ENCODE measurements at places on chromosomes 11 and 22.

DNA sequence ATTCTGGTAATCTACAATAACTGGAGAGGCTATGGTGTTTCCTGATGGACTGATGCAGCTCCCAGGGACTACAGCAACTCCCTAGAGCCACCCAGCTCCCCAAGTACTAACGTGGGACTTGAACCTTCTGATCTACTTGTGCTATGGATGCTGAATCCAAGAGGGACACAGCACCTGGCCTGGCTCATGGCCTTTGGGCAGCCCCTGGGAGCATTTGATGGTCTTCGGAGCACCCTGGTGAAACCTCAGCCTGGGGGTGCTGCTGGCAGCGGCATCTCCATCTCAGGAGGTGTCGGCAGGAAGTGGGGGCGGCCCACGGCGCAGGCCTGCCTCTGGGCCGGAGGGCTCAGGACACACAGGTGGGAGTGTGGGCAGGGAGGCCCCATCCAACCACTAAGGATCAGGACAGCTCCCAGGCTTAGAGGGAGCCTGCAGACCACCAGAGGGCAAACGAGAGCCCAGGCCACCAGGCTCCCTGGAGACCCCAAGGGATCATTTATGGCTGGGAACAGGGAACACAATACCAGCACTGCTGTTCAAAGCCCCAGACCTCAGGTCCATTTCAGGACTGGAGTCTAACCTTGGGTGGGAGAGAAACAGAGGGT, 8.7 kb downstream of the EHD1 start:
- DNase-seq = no peak

DNA sequence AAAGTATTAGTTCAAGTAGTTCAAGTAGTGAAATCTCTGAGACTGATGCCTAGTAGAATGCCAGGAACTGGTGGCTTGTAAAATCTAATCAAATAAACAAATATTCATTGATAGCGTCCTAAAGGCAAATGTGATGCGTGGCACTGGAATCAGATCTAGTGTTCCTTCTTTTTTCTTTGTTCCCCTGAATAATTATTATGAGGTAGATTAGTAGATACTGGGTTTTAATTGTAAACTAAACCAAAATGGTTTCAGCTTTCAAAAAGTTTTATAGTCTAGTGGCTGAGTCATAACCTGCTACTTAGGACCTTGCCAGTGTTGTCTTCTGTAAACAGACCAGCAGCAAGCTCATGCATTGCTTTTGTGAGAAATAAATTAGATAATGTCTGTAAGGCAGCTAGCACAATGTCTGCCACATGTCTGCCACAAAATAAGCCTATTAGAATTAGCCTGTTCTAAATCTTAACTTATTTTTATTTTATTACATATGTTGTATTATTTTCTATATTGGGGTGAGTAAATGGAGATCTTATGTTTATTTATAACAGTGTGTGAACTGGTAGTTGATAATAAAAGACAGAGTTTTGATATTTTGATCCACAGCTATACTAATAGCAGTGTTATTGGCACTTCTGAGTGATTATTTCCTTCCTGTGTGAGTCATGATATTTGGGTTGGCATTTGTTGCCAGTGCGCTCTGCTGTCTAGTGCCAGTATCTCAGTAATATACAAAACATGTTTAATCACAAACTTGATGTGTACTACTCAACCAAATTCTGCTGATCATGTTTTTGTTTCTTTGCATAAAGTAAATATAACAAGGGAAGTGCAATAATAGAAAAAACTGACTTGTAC, 135.7 kb downstream of the TMEM135 start:
- peak; percentile 9 for DNase-seq

GRCh38 chr11:125413226-125413625, 82.8 kb downstream of the FEZ1 start:
- no peak for DNase-seq

- DNase-seq = peak; percentile 49
Measured at GRCh38 chr11:690738-691633, 4.0 kb downstream of the DEAF1 start.

DNA sequence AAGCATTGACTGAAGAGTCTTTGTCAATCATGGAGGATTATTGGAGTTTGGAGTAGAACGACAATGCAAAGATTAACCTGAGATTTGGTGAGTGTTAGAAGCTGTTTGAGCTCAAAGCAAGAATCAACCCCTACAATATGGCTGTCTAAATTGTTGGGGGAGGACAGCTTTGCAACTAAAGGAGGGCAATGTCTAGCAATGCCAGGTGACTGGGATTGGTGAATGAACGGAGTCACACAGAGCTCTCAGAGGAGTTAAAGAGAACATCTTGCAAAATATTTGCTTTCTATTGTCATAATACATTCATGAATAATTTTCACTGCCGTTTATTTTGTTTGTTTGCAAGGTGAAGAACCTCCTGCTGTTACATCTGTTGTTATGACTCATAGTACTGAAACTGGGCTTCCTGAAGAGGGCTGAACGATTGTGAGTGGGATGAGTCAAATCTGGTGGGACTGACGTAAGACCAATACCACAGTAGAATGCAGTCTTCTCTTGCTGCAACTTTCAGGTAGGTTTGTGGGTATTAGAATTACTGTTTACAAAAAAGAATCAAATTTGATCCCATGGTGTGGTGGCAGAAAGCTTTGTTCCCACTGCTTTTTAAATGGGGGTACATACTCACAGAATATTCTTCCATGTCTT, 281.9 kb downstream of the CADM1 start:
- DNase-seq = peak; percentile 56

DNA sequence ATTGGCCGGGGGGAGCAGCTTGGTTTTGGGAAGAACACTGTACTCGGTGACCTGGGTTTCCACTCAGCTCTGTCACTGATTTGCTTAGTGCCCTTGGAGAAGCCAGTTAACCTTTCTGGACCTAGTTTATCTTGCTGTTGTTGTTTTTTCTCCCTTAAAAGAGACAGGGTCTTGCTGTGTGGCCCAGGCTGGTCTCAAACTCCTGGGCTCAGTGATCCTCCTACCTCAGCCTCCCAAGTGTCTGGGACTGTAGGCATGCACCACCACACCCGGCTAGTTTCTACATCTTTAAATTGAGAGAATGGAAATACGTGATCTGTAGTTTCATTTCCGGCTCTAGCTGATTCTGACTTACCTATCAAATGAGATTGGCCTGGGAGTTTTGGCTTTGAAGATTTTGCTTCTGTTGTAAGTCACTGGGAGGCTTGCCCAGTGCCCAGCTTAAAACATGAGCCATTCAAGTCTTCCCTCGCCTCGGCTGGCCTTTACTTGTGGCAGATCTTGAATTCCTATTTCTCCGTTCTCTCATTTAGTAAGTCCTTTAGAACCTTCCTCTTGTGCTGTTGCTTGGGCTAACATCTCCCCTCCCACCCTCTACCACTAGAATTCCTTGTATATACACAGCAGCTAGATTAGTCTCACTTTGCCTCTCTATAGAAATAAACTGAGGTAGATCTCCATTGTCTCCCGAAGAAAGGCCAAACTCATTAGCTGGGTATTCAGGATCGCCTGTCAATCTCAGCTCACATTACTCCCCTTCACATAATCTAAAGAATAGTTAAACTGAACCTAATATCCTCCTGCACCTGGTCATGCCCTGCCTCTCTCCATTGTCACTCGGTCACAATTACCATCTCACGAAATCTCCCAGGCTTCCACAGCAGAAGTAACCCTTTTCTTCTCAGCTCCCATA, 87.7 kb upstream of the SLC25A18 start:
- no peak for DNase-seq

DNA sequence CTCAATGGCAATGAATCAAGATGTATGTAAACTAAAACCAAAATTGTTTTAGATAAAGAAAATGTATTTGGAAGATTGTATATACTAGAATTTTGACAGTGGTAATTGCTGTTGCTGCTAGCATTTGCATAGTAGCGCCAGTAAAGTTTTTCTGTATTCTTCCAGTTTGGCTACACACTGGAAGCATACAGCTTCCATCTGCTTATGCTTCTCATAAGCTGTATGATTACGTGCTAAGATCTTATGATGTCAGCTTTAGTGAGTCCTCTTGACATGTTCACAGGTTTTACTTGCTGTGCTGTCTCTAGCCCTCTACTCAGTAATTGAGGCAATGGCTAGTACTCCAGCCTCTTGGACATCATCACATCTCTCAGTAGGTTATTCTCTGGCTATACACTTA, 256.3 kb downstream of the DDX10 start:
- DNase-seq = no peak

DNA sequence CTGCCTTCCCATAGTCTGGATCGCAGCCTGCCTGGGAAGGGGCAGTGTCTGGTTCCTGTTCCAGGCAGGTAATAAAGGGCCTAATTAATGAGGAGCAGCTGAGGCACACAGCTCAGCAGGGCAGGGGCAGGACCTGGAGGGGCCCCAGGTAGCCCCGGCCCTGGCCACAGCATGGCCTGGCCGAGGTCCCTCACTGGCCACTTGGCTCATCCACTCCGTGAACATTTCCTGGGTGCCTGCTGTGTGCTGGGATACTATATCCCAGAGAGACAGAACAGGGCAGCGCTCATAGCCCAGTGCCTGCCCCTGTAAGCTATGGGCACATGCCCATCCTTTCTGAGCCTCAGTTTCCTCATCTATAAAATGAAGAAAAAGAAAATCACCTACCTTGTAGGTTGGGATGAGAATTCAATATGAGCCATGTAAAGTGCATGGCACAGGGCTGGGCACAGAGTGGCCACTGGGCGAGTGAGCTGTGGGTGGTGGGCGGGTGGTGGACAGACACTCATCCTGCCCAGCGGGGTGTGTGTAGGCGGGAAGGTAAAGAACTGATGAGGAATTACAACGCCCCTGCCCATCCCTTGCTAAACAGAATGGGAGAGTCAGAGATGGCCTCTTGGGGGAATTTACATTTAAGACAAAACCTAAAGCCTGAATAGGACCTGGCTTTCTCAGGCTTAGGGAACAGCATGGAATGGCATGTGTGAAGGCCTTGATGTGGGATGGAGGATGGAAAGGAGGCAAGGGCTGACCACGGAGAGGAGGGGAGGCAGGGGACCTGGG, 9.2 kb downstream of the MYRF start:
- no peak for DNase-seq

DNA sequence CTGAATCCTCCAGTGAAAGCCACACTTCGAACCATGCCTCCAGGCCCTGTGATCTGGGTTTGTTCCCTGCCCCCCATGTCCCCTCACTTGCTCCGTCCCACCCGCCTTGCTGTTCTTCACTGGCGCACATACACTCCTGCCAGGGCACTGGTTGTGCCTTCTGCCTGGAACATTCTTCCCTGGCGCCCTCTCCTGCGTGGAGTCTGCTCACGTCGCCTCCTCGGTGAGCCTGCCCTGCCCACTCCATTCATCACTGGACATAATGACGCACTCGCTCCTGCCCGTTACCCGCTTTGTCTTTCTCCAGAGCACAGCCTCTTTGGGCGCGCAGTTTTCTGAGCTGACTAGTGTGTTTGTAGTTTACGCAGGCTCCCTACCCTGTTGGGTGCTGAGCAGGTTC, 21.0 kb upstream of the MIEF1 start:
- no peak for DNase-seq

GRCh38 chr11:119338318-119338890, 2.3 kb downstream of the C1QTNF5 start:
- DNase-seq = peak; percentile 78

GRCh38 chr11:119194811-119195440, 9.7 kb downstream of the NHERF4 start:
- DNase-seq = no peak

DNA sequence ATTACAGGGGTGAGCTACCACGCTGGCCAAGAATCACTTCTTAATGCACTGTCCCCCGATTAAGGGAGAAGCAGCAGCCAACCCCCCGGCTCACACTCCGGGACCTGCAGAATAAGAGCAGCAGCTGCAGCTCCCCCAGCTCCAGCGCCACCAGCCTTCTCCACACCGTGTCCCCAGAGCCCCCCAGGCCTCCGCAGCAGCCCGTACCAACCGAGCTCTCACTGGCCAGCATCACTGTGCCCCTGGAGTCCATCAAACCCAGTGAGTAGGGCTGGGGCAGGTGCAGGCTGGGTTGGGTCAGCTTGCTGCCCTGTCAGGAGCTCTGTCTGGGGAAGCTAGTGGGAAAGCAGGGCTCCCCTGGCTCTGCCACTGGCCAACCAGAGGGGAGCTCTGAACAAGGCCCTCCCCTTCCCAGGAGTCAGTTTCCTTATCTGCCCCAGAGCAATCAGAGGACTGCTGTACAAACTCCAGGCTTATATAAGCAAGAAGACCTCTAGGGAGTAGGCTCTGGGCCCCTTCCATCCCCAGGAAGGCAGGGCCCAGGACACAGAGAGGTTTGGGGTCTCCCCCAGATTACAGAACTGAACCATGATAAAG, 8.5 kb upstream of the SH3BP1 start:
- DNase-seq = peak; percentile 33

GRCh38 chr11:24093375-24093774, 403.5 kb upstream of the LUZP2 start:
- no peak for DNase-seq

GRCh38 chr11:112012874-112013273, 12.3 kb upstream of the DLAT start:
- DNase-seq = no peak

- peak; percentile 33 for DNase-seq
Measured at GRCh38 chr22:20583471-20583922, 76.1 kb downstream of the MED15 start.

GRCh38 chr11:5362017-5362625, 10.8 kb downstream of the OR51B6 start:
- DNase-seq = no peak

DNA sequence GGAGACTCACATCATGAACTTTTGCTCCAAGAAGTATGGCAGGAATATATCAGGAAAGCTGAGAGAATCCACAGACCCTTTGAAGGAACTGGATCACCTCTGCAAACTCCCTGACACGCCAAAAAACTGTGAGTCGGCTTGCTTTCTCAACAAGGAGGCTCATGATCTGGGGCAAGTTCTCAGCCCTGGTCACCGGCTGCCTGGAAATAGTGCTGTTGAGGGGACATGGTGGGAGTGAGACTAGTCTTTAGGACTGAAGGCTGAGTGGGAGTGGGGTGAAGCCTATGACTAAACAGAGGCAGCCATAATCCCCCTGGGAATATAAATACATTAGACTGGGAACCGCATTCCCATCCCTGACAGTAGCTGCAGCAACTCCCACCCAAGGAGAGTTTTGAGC, 8.4 kb upstream of the MMP7 start:
- no peak for DNase-seq

- DNase-seq = no peak
Measured at GRCh38 chr11:126111458-126112116, 48.9 kb upstream of the CDON start.

DNA sequence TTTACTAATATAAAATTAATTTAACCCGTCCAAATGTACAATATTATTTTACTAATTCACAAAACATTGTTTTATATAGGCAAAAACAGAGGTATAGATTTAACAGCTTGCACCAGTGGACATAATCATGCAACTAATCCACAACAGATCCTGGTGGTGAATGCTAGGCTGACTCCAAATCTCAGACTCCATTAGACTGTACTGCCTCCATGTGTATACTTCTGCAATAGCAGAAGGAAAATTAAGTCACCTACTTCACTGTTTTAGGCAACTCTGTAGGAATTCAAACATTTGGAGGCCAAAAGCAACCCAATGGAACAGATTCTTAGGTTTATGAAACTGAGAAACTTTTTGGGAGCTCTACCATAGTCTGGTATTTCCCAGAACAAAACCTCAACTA, 30.0 kb upstream of the RAB39A start:
- DNase-seq = peak; percentile 66

- no peak for DNase-seq
Measured at GRCh38 chr11:119531056-119531455, 108.1 kb upstream of the THY1 start.

All from NB4 (cell line).